CD4-positive, alpha-beta T cell treated with Interferon alpha-2 for 1 hour (primary cell): ENCODE measurements at places on chromosomes 3 and 15.

- no peak for DNase-seq
Measured at GRCh38 chr15:71646767-71647486, 163.4 kb upstream of the NR2E3 start.

- DNase-seq = no peak
Measured at GRCh38 chr3:54533856-54534255, 394.0 kb downstream of the LRTM1 start.

DNA sequence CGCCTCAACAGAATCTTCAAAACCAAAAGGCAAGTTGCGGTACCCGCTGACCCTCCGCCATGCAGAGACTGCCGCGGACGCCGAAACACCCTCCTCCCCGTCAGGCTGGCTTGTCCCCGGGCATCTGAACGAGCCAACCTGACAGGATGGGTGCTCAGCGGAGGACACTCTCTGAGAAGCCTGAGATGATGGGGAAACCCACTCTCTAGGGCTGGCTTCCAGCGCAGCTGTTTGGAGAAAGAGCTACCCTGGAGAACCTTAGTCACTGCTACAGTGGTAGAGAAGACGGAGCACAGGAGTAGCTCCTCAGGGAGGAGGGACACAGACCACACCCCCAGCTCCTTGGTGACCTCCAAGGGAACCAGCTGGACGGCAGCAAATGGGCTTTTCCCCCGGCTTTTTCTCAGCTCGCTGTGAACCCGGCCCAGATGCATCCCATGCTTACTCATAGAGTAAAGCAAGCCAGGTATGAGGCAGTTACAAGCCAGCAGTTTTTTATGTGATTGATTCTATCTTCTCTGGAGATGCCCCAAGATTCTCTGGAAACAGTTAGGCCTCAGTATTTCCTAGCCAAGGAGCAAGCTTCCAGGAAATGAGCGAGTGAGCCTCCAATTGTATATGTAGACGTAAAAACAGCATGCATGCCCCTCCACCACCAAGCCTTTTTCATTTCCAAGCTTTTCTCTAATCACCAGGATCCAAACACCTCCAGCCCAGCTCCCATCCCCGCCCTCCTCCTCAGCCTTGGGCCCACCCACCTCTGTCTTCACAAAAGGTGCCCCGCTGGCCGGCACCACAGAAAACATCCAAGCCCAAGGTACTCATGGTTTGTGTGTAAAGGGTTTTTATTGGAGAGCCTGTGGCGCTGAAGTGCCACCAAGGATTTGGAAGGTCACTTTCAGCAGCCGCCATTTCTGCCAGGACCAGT, 38.7 kb downstream of the FAM174B start:
- no peak for DNase-seq

GRCh38 chr15:101654171-101654570, 2.0 kb upstream of the TM2D3 start:
- DNase-seq = peak; percentile 11

GRCh38 chr15:55546718-55547117, 38.7 kb upstream of the DNAAF4 start:
- no peak for DNase-seq

- DNase-seq = no peak
Measured at GRCh38 chr3:148750296-148750695, 52.6 kb downstream of the AGTR1 start.

DNA sequence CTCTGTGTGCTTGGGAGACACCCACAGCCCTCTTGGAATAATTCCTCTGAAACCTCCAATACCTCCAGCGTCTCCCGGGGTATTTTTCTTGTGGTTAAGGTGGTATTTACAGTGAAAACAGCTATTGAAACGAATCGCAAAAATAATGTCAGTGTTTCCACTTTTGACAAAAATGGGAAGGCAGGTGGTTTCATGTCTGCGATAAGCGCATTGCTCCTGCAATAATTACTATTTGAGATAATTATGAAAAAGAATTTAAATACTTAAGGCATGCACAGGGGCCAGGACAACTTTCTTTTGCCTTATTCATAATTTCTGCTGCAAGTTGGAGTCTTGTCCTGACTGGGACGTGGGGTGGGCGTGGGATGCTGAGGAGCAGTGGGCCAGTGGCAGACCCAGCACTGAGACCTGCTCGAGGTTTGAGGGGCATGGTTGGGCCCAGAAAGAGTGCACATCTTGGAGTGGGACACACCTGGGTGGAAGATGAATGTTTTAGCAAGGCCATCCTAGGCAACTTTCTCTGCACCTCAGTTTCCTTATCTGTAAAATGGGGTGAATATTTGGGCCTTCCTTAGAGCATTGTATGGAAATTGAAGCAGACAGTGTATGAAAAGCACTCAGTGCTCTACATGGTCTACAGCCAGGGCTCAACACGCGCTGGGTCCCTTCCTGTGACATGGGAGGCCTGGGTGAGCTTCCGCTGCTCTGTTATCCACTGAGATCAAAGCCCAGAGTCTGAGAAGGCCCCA, 110.5 kb downstream of the FBLN2 start:
- no peak for DNase-seq

DNA sequence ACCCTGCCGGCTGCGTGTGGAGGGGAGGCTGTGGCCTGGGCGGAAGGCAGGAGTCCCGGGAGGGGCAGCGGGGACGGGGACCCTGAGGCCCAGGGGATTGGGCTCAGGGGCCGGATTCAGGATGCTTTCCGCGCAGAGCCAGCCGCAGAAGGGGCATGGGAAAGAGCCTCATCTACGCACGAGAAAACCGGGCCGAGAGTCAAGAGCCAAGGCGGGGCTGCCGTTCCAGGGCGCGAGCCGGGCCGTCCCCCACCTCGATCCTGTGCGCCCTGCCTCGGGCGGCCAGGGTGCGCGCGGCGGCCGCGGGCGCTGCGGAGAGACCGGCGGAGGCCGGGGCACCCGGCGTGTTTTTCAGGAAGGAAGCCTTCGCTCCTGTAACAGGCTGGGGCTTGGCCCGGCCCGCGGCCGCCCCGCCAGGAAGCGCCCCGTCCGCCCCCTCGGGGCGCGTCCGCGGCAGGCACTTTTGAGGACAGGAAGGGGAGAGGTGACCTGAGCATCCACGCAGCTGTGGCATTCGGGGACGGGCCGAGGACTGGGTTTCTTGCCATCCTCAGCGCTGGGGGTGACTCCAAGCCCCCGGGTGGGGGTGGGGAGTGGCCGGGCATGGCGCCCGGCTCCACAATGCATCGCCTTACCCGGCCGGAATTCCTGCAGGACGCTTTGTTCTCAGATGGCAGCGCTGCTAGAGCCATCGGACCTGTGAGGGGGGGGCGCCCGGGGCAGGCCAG, 62.3 kb upstream of the GATA2 start:
- DNase-seq = no peak

GRCh38 chr3:126459763-126460127, 15.9 kb downstream of the ZXDC start:
- no peak for DNase-seq

DNA sequence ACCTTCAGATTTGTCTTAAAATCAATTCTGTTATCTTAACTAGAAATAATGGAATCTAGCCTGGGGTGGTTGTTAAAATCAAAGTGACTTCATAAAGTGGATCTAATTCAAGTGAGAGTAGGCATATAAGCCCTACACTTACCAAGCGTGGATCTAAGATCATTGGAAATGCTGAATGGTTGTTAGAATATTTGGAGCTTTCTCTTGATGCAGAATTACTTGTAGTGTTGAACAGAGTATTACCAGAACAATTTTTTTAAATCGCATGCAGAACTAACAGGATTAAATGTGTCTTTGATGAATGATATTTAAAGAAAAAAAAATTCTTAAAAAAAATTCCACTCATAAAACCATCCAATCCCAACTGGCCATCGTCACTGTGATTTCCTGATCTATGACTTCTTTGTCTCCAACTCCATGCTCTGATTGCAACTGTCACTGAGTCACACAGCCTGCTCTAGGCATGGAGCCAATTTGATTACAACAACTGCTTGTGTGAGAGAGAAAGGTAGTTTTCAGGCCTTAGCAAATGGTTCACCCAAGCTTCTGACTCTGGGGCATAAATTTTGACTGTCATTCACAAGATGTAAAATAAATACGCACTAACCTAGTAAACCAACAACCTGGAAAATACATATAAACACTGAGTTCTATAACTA, 25.9 kb upstream of the SPRED1 start:
- DNase-seq = no peak

DNA sequence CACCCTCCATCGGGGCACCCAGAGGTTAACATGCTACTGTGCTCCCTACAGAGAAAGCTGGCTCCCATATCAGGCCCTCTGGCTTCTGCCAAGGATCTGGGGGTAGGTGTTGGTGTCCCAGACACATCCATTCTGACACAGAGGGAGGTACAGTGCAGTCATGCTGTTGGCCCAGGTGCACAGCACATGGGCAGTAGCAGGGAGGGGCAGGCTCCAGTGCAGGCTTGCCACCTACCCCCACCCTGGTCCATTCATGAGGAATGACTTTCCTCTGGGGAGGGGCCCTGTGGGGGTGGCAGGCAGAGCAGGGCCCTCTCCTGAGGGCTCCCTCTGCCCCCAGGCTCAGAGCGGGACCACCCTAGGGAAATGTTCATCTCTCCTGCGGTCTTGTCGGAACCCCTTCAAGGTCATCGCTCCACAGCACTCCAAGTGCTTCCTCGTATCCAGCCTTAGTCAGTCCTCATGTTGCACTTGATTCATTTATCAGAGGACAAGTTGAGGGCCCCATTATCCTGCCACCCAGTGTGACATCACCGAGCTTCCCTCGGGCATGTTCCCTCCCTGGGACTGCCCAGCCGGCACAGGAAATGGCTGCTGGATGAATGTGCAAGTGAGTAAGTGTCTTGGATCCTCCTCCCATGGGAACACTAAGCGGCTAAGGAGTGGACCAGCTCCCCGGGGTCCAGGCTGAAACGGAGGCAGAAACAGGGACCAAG, 10.0 kb downstream of the DUSP7 start:
- DNase-seq = no peak

- DNase-seq = peak; percentile 27
Measured at GRCh38 chr3:94036909-94037507, 8.6 kb upstream of the STX19 start.

DNA sequence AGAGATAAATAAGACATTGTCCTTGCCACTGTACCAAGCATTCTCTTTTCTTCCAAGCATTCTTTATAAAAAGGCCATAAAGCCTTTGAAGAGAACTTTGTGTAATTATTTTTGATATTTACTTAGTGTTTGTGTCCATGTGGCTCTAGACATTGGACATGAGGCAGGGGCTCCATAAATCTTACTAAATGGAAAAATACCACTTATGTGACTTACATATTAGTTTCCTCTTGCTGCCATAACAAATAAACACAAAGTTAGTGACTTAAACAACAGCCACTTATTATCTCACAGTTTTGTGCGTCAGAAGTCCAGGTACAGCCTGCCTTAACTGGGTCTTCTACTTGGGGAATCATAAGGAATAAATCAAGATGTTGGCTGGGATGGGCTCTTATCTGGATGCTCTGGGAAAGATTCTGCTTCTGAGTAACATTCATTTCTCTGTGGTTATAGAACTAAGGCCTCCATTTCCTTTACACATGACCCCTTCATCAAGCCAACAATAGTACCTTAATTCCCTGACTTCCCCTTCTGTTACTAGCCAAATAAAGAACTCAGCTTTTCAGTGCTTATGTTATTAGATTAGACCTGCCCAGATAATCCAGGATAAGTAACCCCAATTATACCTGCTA, 59.9 kb upstream of the COL8A1 start:
- DNase-seq = no peak

DNA sequence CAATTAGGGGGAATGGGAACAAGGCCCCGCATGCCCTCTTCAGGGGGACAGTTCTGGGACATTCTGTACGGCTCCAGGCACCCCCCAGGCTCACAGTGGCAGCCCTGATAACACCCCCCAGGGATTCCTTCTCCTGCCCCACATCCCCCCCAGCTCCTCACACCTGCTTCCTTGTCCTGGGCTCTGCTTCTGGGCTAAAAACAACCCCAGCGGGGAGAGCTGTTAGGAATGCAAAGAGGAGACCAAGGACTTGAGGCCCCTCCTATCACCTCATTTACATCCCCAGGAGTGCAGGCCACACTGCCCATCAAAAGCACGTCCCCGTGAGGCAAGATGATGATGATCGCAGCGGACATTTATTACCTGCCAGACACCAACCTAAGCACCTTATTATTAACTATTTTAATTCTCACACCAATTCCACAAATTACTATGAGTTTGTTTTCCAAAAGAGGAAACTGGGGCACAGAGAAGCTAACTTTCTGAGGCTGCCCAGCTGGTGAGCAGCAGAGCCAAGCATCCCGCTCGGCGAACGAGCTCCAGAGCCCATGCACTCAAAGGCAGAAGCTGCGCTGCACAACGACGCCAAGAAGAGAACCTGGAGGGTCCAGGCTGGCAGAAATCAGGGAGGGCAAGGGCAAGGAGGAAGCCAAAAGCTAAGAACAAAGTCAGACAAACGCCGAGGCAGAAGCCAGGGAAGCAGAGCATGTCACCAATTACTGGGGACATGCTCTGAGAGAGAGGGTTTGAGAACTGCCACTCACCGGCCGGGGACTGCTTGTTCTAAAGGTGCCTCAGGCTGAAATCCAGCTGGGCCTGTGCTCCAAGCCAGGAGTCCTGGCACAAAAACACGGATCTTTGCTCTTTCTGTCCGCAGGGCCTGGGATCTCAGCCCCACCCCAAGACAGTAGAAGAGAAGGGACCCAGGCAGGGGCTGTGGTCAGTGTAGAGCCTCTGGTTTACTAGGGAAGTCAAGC, 76.2 kb upstream of the NSMCE3 start:
- DNase-seq = no peak

DNA sequence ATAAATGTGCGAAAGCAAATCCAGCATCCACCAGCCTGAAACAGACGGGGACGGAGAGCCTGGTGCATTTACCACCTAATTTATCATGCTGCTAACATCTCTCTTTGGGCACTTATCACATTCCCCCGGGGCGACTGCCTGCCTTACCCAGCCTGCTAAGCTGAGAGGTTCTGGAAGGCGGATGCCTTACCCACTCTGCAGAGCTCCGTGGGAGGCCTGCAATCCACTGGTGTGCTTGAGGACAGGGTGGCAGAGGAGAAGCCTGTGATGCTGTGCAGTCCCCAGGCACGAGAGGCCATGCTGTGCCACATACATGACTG, 25.5 kb downstream of the MGLL start:
- no peak for DNase-seq

GRCh38 chr3:97658668-97659285, 105.8 kb upstream of the ARL6 start:
- DNase-seq = no peak

GRCh38 chr3:132352556-132353143, 35.4 kb downstream of the ACP3 start:
- peak; percentile 46 for DNase-seq

- no peak for DNase-seq
Measured at GRCh38 chr3:159733194-159733860, 255.3 kb upstream of the IL12A start.

DNA sequence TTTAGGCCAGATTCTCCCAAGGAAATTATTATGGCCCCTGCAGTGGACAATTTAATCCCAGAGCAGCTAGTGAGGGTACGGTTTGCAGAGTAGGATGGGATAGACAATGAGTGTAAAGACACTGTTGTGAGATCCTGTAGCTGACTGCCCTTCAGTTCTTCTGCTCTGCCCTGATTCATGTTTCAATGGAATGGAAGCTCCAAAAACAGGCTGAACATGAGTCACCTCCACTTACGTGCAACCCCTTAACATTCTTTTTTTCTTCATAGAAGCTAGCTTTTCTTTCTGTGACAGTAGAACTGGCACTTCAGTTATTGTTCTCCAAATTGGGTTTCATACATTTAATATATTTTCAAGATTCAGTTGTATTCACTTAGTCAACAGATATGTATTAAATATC, 32.1 kb downstream of the CLDN18 start:
- DNase-seq = no peak
